ENCODE measurements at places on chromosomes 13 and 19.

DNA sequence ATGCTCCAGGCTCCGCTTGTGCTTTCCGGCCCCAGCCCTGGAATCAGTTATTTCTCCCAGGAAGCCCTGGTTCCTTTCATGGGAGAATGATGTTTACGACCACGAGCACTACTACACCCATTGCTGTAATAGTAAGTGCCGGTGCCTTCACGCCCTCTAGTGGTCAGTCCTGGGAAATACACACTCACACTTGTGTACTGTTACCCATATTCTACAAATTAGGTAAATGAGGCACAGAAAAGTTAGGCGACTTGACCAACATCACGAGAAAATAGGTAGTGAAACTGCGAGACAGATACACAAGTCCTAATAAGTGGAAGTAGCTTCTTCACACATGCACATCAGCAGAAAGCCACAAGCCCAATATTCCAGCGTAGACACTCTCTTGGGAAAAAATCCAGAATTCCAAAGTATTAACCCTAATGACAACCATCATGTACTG is 21.7 kb downstream of the CEACAM21 start:
- peak; percentile 74 for DNase-seq

DNA sequence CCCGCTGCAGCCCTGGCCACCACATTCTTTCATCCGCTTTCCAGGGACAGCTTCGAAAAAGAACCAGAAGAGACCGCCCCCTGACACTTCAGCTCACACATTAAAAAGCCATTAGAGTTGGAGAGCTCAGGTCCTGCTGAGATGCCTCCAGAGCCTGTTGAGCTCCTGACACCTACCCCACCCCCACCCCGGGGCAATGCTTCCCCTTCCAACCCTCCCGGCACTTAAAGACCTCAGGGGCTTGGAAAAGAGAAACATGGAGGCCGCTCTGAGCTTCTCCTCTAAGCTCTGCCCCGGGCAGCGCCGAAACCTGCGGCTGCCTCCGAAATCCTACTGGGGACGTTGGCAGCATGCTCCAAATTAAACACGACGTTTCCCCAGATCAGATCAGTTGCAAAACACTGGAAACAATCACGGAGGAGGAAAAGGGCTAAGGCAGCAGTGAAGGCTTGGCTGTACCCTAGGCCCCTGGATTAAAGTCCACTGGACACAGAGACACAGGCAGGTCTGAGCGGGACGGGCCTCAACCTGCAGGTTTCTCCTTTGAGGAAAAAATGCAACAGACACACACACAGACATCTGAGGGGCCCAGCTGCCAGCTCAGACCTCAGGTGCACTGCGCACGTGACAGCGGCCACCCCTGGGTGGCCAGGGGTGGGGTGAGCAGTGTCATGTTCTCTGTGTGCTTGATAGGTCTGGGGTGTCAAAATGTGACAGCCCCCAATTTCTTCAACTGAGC is 9.6 kb downstream of the SH3GL1 start:
- DNase-seq, result no peak

DNA sequence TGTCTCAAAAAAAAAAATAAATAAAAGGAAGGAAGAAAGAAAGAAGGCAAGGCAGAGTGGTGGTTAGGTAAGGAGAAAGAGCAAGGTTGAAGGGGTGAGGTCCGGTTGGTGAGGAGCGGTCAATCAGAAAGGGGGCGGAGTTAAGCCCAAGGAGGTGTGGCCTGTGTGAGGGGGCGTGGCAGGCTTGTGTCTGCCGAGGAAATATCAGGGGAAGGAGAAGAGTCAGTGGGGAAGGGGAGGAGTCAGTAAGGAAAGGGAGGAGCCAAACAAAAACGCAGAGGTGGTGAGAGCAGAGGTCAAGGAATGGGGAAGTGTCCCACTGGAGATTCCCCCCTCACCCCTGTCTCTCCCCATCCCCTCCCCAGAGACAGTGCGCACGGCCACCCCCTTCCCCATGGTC is 5.9 kb downstream of the CACNG7 start:
- DNase-seq, result no peak

DNA sequence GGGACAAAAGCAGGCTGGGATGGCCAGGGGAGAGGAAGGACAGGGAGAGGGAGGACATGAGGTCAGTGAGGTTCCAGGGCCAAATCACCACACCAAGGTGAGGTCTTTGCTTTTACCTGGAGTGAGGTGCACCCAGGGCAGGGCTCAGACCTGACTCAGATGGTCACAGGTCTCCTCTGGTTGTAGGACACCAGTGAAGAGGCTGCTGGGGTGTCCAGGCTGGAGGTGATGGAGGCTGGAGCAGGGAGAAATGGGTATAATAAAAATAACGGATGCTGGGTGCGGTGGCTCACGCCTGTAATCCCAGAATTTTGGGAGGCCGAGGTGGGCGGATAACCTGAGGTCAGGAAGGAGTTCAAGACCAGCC is 6.9 kb downstream of the GRAMD1A start:
- no peak for DNase-seq

DNA sequence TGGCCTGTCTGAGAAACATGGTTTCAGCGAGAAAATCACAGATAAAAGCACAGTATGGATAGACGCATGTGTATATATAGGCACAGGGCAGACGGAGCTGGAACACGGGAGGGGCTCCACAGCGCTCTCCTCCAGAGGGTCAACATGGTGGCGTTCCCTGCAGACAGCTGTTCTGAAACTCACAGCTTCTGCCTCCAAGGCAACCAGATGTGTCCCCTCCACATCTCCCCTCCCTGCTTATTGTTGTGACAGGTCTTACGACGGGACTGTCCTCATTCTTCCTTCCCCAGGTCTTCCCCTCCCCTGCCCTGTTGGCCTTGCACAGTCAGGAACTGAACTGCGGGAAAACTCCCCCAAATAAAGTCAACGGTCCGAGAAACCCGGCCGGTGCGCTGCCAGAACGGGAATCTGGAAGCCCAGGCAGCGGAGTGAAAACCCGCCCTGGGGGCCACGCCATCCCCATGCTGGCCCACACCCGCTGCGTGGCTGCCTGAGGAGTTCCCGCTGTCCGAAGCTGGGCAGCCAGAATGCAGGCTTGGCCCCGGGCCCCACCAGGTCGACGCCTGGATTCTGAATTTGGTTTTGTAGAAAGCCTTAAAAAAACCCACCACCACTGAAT is 2.6 kb upstream of the TIMM13 start:
- no peak for DNase-seq

- no peak for DNase-seq
These were observed 40.8 kb downstream of the GGACT start for GRCh38 chr13:100547791-100548201.

- DNase-seq, result peak; percentile 75
These were observed 4.7 kb downstream of the PRR36 start for GRCh38 chr19:7869453-7869909.

- peak; percentile 55 for DNase-seq
These were observed 661 bp upstream of the MIR17HG start for GRCh38 chr13:91346850-91347201.

GRCh38 chr13:99505814-99506269 is 4.6 kb downstream of the TM9SF2 start:
- DNase-seq, result no peak

GRCh38 chr13:77521595-77522367 is 13.7 kb upstream of the SCEL start:
- DNase-seq, result no peak

- no peak for DNase-seq
These were observed 9.2 kb upstream of the MPHOSPH8 start for GRCh38 chr13:19624265-19624664.

DNA sequence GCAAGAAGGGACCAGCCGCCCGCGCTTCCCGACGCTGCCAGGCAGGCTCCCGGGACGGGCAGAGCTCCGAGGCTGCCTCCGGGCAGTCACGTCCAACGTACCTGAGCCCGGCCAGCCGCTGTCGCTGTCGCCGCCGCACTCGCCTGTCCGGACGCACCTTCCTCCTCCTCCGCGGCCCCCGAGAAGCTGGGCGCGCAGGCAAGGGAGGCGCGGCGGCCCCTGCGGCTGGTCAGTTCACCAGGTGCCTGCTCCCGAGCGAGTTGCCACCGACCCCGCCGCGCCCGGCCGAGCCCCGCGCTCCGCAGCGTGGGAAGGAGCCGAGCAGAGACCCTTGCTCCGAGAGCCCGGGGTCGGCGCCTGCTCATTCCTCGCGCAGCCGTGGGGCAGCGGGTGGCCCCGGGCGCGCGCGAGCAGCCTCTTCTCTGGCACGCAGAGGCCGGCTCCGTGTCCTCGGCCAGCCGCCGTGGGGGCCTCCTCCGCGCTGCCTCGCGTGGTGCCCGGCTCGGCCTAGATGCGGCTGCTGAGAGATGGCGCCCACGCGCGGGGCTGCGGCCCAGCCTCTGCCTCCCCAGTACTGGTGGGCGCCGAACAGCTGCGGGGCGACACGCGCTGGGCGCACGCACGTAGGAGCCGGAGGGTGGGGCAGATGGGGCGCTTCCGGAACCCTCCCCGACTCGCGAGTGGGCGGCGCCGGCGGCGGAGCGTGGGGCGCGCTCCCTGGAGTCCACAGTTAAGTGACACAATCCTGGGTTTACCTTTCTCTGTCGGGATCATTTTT is 419.4 kb downstream of the UQCRFS1 start:
- DNase-seq, result no peak

DNA sequence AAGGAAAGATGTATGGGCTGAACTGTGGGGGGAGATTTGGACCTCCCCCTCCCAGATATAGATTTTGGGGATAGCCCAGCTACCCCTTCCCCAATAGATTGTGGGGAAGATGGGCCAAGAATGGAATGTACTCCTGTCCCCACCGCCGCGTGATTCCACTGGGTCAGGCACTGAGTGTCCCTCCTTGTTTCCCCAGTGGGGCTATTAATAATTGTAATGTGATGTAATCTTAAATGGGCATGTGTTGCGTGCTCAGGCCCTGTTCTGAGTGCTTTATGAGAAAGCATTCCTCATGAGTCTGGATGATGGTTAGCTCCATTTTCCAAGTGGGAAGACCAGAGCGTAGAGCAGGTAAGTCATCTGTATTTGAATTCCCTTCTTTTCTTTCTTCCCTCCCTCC is 1.4 kb downstream of the PSMD8 start:
- DNase-seq, result no peak

DNA sequence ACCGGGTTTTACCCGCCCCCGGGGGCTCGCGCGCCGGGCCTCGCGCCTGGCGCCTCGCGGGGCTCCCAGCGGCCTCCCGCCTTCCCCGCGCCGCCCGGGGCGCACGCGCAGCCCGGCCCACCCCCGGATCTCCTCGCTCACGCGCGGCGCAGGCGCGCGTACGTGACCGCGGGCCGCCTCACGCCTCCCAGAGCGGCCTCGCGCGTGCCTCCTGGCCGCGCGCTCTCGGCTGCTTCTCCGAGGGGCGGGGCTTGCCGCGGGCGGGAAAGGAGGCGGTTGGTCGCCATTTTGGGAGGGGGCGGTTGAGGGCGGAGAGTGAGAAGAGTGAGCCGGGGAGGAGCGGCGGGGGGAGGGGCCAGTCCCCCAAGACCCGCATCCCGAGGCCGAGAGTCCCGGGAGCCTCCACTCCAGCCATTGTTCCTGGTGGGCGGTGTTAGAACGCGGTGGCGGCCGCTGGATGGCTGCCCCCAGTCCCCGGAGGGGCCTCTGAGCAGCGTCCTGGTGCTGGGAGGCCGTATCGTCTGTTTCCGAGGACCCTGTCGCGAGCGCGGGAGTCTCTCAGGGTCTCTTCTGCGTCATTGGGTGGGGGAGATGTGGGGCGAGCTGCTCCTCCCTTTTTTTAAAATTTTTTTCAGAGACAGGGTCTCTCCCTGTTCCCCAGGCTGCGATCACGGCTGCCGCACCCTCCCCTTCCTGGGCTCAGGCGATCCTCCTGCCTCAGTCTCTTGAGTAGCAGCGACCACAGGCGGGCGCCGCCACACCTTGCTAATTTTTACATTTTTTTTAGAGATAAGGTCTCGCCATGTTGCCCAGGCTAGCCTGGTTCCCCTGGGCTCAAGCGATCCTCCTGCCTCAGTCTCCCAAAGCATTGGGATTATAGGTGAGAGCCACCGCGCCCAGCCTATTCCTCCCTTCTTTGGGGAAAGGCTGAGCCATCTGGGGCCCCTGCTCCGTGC is at the start of gene ZNF541:
TSS of gene ZNF541 (minus strand) at position 78 of the 956 bp plus-strand sequence. CDS start 17,292 bp downstream, outside the sequence.
- DNase-seq, result peak; percentile 70

DNA sequence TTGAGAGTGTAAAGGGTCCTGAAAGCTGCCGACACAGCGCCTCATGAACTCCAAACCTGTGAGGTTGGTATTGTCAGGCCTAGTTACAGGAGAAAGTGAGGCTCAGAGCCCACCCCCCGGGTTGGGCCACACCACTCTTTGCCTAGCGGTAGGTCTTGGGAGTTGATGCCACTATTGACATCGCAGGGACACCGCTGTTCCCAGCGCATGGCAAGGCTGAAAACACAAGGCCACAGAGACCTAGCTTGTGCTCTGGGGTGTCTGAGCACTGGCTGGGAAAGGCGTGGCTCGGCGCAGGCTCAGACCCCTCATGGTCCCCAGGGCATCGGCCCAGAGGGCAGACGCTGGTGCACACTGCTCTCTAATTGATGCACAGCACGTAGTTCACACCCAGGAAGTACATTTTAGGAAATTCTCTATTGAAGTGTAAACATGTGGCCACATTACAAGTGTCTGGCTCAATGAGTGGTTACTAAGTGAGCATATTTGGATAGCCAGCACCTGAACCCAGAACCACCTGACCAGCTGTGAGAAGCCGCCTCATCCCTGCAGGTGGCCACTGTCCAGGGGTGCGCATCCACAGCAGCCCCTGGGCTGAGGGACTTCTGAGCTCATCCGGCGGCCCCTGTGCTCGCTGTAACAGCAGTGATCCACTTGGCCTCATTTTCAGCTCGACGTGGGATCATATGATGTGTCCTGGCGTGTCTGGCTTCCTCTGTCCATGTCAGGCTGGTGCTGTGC is 27.3 kb downstream of the UPF1 start:
- no peak for DNase-seq

- no peak for DNase-seq
These were observed 129.1 kb downstream of the UQCRFS1 start for GRCh38 chr19:29083863-29084262.

GRCh38 chr19:44573183-44573582 is 40.2 kb upstream of the IGSF23 start:
- no peak for DNase-seq

- peak; percentile 69 for DNase-seq
These were observed 1.8 kb downstream of the HMGB1 start for GRCh38 chr13:30463787-30464495.

DNA sequence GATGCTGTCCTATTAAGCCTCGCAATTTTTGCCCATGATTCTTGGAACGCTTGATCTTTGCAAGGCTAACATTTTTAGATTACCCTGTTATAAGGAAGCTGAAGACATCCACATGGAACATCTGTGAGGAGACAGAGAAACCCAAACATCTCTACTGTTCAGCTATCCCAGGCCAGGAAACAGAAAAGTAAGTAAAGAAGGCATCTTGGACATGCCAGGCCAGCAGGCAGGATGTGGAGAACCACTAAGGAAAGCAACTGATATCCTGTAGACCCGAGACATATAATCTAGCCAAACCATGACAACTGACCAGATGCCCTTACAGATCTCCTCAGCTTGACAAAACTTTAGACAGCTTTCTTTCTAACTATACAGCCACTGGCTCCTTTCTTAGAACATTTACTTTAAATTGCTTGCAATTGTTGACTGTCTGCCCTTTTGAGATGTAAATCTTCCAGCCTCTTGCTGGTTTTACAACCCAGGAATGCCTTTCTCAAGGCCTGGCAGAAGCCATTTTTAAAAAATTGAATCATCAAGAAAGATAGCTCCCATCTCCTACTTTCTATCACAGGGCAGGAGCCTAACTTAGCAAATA is 255.8 kb upstream of the DACH1 start:
- DNase-seq, result no peak

GRCh38 chr13:20847296-20847695 is 55.2 kb downstream of the XPO4 start:
- DNase-seq, result no peak
